Aorta (tissue), 5 donors: ENCODE measurements at places on chromosomes 12 and 14. TPM values are rescaled to one million over a fixed set of nuclear protein-coding genes. Genes with fewer than 3 reads are reported as not detected.

CYP46A1 gene
- total RNA-seq: 0.68 TPM

TBC1D30 gene
- 4.1 TPM for total RNA-seq

PRB2 gene
- total RNA-seq: not detected

MAP3K9 gene
- total RNA-seq: 0.84 TPM

TMEM132C gene
- 0.78 TPM for total RNA-seq

KRT7 gene
- 8.7 TPM for total RNA-seq

BICDL1 gene
- 1.3 TPM for total RNA-seq

CIROP gene
- 0.18 TPM for total RNA-seq

CEBPE gene
- 0.29 TPM for total RNA-seq

DHRS2 gene
- total RNA-seq: not detected

TMCC3 gene
- 16.8 TPM for total RNA-seq

HEATR5A gene
- total RNA-seq: 41.3 TPM

FAM181A gene
- total RNA-seq: not detected

GLI1 gene
- total RNA-seq: 15.5 TPM

SPX gene
- not detected for total RNA-seq

CFAP54 gene
- total RNA-seq: 2.2 TPM

PXMP2 gene
- 13.0 TPM for total RNA-seq

RASSF9 gene
- 6.5 TPM for total RNA-seq

SPTSSA gene
- 18.2 TPM for total RNA-seq

C3AR1 gene
- 39.8 TPM for total RNA-seq

PLEKHG7 gene
- not detected for total RNA-seq

GPR135 gene
- 9.0 TPM for total RNA-seq

OR4K14 gene
- total RNA-seq: not detected

LPAR5 gene
- total RNA-seq: 3.7 TPM

CAPZA3 gene
- not detected for total RNA-seq

STYK1 gene
- 0.36 TPM for total RNA-seq

GCH1 gene
- total RNA-seq: 6.0 TPM

RPL41 gene
- 2,370 TPM for total RNA-seq

FOXG1 gene
- not detected for total RNA-seq

IL23A gene
- total RNA-seq: not detected

KRT8 gene
- total RNA-seq: 102 TPM

KRT6C gene
- not detected for total RNA-seq

MFAP5 gene
- total RNA-seq: 59.7 TPM

GLT8D2 gene
- total RNA-seq: 64.4 TPM

ADAMTS20 gene
- total RNA-seq: not detected

PRKD1 gene
- 27.9 TPM for total RNA-seq

GYS2 gene
- total RNA-seq: not detected

SAMD15 gene
- total RNA-seq: 0.42 TPM

ATXN7L3B gene
- total RNA-seq: 19.0 TPM

TAS2R31 gene
- 9.1 TPM for total RNA-seq

EPYC gene
- not detected for total RNA-seq

KIF21A gene
- total RNA-seq: 9.0 TPM

SLC7A8 gene
- total RNA-seq: 31.4 TPM

HHIPL1 gene
- total RNA-seq: 2.5 TPM

RPL36AL gene
- total RNA-seq: 147 TPM

SRRM4 gene
- 0.27 TPM for total RNA-seq

RNASE7 gene
- total RNA-seq: not detected

OR4E2 gene
- total RNA-seq: not detected

REP15 gene
- total RNA-seq: 6.6 TPM

SLCO1B1 gene
- not detected for total RNA-seq
